ENCODE measurements at places on chromosomes 4 and X.

- DNase-seq, result no peak
These were observed 81.2 kb downstream of the DCK start for GRCh38 chr4:71074452-71075299.

GRCh38 chrX:136292656-136293055 lies 8.1 kb upstream of the ADGRG4 start:
- no peak for DNase-seq

DNA sequence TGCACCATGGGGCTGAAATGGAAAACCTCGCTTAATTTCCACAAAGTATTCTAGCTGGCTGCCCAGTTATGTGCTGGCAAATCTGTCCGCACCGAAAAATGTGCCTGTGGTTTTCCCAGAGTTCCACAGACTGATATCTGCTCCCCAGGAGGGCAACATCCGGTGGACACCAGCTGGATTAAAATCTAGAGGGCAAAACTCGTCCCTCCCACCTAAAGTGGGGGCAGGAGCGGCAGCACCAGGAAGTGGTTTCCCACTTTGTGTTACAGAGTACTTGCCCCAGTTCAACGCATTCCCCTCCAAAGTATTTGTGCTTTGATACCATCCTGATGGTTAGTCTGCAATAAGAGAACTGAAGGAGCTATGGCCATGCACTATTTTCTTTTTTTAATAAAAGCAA lies 187.6 kb downstream of the TSPAN5 start:
- no peak for DNase-seq

DNA sequence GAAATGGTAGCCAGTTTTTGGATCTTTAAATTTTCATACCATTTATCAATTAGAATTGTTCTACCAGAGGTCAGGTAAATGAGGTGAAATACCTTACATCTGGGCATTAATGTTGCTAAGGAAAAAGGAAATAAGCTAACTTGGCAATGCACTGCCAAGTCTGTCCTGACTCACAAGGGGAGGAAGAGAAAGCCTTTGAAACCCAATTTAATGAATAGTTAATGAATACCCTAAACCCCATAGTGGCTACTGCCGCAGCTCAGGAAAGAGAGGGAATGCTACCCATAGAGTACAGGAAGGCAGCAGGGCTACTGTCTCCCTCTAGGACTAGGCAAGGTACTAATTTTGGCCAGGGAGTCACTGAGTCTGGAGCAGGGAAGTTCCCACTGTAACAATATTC lies 16.8 kb upstream of the DHX15 start:
- no peak for DNase-seq

GRCh38 chr4:3252831-3253641 lies 4.1 kb downstream of the MSANTD1 start:
- no peak for DNase-seq

DNA sequence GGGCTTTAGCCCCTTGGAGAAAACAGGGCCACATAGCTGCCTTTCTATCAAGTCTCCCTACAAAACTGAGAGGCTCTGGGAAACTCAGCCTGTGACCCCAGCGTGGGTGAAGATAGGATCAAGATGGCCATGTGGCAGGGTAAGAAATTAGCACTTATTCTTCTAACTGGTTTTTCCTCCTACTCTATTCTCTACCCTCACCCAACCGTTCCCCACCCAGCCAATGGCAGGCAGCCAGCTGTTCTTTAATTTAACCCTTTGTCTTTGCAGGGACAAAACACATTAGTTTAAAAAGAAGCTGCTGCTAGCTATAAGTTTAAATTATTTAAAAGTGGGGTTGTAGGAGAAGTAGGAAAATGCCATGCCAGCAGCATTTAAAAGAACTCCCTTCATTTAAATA lies 2.8 kb downstream of the CLCN5 start:
- no peak for DNase-seq

- DNase-seq, result no peak
These were observed 868 bp downstream of the PLS3 start for GRCh38 chrX:115561605-115562479.
